ENCODE measurements at places on chromosomes 7 and 10.
A peak's percentile ranks its signal among the peaks of the same experiment; 100 is the strongest.

GRCh38 chr7:127057918-127058317 is 194.8 kb downstream of the GRM8 start:
- DNase-seq = no peak

DNA sequence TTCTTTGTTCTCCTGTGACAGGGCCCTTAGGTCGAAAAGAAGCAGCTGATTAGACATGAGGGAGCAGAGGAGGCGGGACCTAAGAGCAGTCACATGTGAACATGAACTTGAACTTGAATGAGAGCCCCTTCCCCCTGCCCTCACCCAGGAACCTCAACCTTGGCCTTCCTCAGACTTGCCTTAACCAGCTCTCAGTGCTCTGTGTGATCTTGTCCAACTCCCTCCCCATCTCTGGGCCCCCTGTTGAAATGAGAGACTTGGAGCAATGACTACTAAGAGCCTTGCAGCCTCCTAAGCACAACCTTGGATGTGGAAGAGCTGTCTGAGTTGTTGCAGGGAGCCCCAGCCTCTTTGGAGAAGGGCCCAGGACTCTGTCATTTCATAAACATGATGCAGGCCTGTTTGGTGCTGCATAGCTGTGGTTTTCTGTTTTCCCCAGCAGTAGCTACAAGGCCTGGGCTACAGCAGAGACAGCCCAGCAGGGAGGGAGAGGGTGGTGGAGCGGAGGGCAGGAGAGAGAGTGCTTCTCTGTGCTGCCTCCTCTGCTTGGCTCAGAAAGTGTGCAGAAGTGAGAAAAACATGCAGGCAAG is 123.9 kb upstream of the ZMIZ1 start:
- DNase-seq = peak; percentile 43

DNA sequence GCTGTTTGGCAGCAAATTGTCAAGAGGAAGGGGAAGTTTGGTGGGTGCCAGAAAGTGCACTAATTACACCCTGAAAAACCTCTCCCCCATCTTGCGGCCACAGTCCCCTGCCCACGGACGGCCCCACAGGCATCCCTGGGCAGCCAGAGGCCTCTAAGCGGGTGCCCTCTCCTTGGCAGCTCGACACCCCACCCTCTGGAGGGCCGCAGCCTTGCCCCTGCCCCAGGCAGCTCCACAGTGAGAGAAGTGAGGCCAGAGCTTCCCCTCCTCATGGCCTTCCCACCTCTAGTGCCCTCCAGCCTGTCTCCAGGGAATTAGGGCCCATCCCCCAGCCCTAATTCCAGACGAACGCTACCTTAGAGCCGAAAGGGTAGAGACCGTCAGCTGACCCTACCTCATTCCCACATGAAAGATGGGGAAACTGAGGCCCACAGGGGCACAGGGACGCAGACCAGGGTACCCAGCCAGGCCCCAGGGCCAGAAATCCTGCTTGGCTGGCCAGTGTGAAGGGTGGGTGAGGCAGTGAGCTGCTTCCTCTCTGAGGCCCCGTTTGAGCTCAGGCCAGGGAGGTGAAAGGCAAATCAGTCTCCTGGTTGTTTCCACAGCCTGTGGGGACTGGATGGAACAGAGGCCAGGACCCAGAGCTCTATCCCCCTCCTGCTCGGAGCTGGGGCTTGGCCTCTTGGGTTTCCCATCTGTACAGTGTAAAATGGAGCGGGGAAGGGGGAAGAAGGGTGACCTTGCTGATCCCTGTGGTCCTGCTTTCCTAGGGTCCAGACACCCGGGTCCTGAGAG is 10.0 kb downstream of the ZCCHC24 start:
- no peak for DNase-seq

GRCh38 chr7:78850093-78850740 is 603.2 kb downstream of the MAGI2 start:
- DNase-seq = no peak

DNA sequence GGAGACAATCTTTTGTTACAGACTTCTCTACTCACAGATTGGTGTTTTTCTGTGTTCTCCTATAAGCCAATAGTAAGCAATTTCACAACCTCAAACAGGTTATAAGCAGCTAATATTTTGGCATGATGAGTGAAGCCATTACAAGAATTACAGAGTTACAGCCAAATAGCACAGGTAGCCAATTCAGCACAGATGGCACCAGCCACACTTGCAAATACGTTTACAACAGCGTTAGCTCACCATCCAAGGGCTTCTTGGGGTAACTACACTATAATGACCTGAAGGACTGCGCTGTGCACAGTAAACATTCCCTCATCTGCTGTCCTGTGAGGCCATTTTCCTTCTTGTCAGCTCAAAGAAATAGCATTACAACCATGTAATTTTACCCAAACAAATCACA is 428.6 kb downstream of the TCERG1L start:
- no peak for DNase-seq

- no peak for DNase-seq
These were observed 4.5 kb downstream of the FKBP6 start for GRCh38 chr7:73332447-73332846.

- no peak for DNase-seq
These were observed 414.5 kb downstream of the REEP3 start for GRCh38 chr10:63935705-63936104.

DNA sequence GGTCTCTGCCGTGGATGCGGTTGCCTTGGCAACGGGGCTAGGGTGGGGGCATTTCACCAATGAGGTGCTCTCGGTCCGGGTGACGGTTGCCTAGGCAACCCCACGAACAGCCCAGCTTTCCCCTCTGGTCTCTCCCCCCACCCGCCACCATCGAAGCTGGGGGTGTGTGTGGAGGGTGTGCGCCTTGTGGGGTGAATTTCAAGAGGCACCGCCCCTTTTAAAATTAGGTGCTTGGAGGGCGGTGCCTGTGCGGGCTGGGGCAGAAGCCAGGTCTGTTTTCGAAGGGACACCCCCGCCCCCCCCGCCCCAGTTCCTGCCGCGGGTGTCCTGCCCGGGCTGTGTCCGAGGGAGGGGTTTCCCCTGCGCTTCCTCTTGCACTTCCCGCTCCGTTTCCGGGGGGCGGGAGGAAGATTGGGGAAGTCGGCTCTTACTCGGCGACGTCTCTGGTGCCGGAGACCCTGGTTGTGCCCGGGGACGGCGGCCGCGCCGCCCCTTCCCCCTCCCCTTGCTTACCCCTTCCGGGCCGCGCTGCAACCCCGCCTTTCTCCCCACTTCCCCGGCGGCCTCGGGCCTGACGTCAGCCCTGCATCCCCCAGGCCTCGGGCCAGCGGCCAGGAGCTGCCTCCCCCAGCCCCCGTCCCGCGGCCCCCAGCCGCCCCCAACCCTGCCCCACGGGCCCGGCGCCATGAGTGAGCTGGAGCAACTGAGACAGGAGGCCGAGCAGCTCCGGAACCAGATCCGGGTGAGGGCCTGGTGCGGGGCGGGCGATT is 2.2 kb downstream of the GNB2 start:
- peak; percentile 86 for DNase-seq

DNA sequence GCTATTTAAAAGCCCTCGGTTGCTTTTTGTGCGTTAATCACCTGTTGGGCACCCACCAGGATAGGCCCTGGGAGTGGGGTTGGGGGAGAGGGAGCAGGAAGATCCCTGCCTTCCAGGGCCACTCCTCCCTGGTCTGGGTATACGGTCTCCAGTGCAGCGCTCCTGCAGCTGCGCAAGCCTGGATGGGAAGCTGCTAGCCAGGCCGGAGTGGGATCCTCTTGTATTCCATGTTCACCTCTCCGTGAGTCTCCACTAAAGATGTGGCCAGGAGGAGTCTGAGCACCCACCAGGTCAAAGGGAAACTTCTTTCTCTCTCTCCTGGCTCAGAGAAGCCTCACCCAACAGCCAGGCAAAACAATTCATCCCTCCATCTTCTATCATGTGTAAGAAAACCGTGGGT is 78.8 kb upstream of the ANLN start:
- DNase-seq = no peak

DNA sequence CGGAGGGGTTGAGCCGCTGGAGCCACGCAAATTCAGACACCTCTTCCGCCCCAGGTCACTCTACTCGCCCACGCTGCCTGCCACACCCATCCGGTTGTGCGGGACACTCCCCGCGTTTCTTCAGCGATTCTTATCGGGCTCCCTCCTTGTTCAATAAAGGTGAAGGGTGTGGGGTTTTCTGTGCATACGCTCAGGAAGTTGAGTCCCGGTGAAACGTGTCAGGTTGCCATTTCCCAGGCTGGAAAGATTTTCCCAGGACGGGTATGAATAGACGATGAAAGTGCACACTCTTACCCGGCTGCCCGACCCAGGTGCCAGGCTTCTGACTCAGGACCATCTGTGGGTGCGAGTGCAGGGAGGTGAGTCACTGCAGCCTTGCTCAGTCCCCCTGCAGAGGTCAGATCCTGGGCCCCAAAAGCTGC is 22.0 kb downstream of the KLF6 start:
- no peak for DNase-seq

- DNase-seq = no peak
These were observed 7.3 kb downstream of the OCM2 start for GRCh38 chr7:97982647-97983046.

DNA sequence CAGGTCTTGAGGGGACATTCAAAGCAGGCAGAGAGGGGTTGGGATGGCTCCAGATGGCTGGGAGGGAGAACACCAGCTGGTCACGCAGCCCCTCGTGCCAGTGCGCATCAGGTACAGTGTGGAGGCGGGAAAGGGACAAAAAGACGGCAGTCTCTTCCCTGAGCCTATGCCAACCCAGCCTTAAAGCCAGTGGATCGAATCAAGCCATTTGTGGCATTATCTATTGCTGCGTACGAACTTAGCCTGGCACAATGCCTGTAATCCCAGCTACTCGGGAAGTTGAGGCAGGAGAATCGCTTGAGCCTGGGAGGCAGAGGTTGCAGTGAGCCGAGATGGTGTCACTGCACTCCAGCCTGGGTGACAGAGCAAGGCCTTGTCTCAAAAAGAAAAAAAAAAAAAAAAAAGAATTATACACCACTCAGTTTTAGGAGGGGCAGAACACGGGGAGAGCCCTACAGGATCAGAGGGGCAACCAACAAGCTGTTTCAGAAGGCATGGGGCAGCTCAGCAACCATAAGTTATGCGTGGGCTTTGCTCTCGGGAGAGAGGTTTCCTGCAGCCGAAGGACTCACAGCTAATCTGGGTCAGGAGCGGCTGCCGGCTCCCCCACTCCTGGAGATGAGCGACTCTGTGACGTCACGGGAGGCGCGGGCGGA is 356 bp upstream of the NDUFB2 start:
- DNase-seq = no peak

GRCh38 chr10:104259999-104260774 is 5.5 kb downstream of the GSTO1 start:
- no peak for DNase-seq

GRCh38 chr7:100509231-100509630 is 25.5 kb downstream of the NYAP1 start:
- no peak for DNase-seq

- DNase-seq = no peak
These were observed 12.6 kb upstream of the CPVL start for GRCh38 chr7:29158795-29159423.

GRCh38 chr10:101570428-101571270 is 17.4 kb downstream of the POLL start:
- DNase-seq = peak; percentile 41

GRCh38 chr10:124279882-124280281 is 138.8 kb downstream of the OAT start:
- DNase-seq = no peak

DNA sequence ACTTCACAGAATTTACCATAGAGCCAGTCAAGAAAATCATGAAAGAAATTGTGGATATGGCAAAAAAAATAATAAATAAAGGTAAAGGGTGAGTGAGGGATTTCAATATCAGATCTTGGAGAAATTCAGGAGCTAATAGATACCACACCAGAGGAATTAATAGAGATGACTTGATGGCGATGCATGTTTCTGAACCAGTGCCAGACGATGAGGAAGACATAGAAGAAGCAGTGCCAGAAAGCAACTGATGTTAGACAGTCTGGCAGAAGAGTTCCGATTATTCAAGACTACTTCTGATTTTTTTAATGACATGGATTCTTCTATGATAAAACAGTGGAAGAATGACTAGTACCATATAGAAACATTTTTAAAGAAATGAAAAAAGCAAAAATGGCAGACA is 314.7 kb downstream of the BICC1 start:
- no peak for DNase-seq

- DNase-seq = peak; percentile 69
These were observed 9.3 kb upstream of the TSPAN14 start for GRCh38 chr10:80444646-80445319.

- DNase-seq = no peak
These were observed 79.6 kb upstream of the EMX2 start for GRCh38 chr10:117462816-117463544.

- no peak for DNase-seq
These were observed 8.3 kb upstream of the GNB2 start for GRCh38 chr7:100665168-100665726.

- no peak for DNase-seq
These were observed 185.7 kb upstream of the TMEM72 start for GRCh38 chr10:44725404-44725803.

DNA sequence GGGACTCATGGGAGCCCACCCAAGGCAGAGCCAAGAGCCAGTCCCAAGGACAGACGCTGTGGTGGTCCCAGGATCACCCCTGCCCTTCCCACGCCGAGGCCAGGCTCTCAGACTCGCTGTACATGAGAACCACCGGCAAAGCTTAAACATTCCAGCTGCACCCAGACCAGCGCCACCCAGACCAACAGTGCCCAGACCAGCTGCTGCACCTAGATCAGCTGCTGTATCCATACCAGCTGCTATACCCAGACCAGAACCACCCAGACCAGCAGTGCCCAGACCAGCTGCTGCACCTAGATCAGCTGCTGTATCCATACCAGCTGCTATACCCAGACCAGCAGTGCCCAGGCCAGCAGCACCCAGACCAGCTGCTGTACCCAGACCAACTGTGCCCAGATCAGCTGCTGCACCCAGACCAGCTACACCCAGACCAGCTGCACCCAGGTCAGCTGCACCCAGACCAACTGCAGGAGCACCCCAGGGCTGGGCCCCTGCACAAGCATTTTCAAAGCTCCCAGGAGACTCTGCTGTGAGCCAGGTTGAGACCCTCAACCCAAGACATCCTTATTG is 47.9 kb upstream of the CNPY1 start:
- no peak for DNase-seq

DNA sequence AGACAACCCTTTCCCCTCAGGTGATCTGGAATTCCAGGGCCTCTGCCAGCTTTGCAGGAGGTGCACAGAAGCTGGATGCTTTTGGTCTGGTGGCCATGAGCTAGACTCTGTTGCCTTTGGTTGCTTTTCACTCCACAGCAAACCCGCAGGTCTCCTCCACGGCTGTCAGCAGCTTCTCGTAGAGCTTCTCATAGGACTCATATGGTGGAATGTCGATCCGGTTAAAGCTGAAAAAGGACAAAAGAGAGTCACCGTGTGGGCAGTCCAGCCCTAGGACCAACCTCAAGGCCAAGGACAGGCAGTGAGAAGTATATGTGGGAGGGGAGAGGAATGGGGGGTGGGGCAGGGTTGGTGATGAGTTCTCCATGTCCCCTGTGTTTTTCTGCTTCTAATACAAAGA is 113.5 kb downstream of the SMURF1 start:
- no peak for DNase-seq

Measured in C1 segment of cervical spinal cord (tissue), 14 donors.